Upper lobe of right lung (tissue), 1 donor: ENCODE measurements at places on chromosomes 2 and 18. TPM values are rescaled to one million over a fixed set of nuclear protein-coding genes. Genes with fewer than 3 reads are reported as not detected.

Gene ANKRD44
- total RNA-seq, result 51.4 TPM

Gene DCDC2C
- total RNA-seq, result not detected

Gene HES6
- total RNA-seq, result 7.3 TPM

Gene OXER1
- total RNA-seq, result 1.1 TPM

Gene NETO1
- total RNA-seq, result not detected

Gene FAP
- 5.4 TPM for total RNA-seq

Gene HJURP
- total RNA-seq, result 1.2 TPM

Gene FSIP2
- total RNA-seq, result 0.29 TPM

Gene ICA1L
- total RNA-seq, result 2.3 TPM

Gene CRACDL
- total RNA-seq, result 33.3 TPM

Gene KIF3C
- total RNA-seq, result 6.5 TPM

Gene HOXD9
- 1.6 TPM for total RNA-seq

Gene GDF7
- total RNA-seq, result 0.72 TPM

Gene RAPGEF4
- 21.8 TPM for total RNA-seq

Gene ICOS
- 2.1 TPM for total RNA-seq

Gene SLC16A14
- total RNA-seq, result 4.7 TPM

Gene UGT1A3
- not detected for total RNA-seq

Gene EFHD1
- 10.7 TPM for total RNA-seq

Gene GNLY
- 18.5 TPM for total RNA-seq

Gene NYAP2
- total RNA-seq, result 0.93 TPM

Gene UGT1A10
- not detected for total RNA-seq

Gene RESP18
- total RNA-seq, result not detected

Gene ANO7
- 2.1 TPM for total RNA-seq

Gene GALR1
- 0.06 TPM for total RNA-seq

Gene SERPINB4
- not detected for total RNA-seq

Gene TMEM150A
- 31.5 TPM for total RNA-seq

Gene ABCB11
- total RNA-seq, result 0.06 TPM

Gene HOXD12
- total RNA-seq, result not detected

Gene GALNT3
- total RNA-seq, result 25.8 TPM

Gene CTLA4
- total RNA-seq, result 1.4 TPM

Gene LDAH
- total RNA-seq, result 17.9 TPM

Gene TBR1
- total RNA-seq, result not detected

Gene PROKR1
- not detected for total RNA-seq

Gene TMEM247
- not detected for total RNA-seq

Gene MSH2
- total RNA-seq, result 13.3 TPM

Gene ALKAL2
- total RNA-seq, result 18.7 TPM

Gene CIB4
- not detected for total RNA-seq

Gene CHRNA1
- total RNA-seq, result 0.52 TPM

Gene DNER
- total RNA-seq, result 0.14 TPM

Gene RASGRP3
- 13.6 TPM for total RNA-seq

Gene TTL
- 45.4 TPM for total RNA-seq

Gene COBLL1
- 95.3 TPM for total RNA-seq

Gene FER1L5
- total RNA-seq, result 0.14 TPM

Gene CCDC74B
- total RNA-seq, result 0.78 TPM

Gene MCFD2
- total RNA-seq, result 104 TPM

Gene DHRS9
- 7.6 TPM for total RNA-seq

Gene SAG
- total RNA-seq, result not detected

Gene DYNAP
- not detected for total RNA-seq

Gene FZD7
- total RNA-seq, result 13.6 TPM

Gene TMEM200C
- 0.41 TPM for total RNA-seq

Gene LONRF2
- total RNA-seq, result 4.2 TPM

Gene AQP12A
- total RNA-seq, result not detected

Gene FMNL2
- total RNA-seq, result 69.5 TPM

Gene POTEE
- not detected for total RNA-seq

Gene MPV17
- 80.4 TPM for total RNA-seq

Gene PGAP1
- 15.2 TPM for total RNA-seq
